GM13977 (cell line): ENCODE measurements at places on chromosomes 1 and 21.

GRCh38 chr1:221994939-221995338 lies 253.1 kb upstream of the DUSP10 start:
- DNase-seq: no peak

DNA sequence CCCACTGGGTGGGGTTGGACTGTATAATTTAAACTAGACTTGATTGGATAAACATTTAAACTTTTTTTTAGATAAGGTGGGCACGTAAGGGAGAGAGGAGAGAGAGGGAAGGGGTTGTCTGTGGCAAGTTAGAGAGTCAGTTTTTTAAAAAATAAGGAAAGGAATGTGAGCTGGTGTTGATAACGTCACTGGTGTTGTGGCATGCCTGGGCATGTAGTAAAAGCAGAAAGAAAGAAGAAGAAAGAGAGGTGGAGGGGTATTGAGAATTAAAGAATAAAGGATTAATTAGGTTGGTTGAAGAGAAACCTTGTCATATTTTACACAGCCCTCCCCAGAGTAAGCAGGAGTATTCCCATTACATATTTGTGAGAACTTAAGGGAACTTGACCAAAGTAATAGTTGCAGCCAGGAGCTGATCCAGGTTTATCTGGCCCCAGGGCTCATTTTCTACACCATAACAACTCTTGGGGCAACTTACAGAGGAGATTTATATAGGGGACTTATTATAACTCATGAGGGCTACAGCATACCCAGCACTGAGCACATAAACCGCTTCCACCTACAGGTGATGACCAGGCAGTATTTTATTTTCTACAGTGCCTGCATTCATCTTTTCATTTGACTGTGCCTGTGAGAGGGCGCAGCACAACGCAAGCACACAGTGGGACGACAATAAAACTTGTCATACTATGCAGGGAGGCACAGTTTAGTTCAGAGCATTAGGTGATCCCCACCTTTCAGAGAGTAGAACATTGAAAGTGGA lies 70.2 kb downstream of the CCDC30 start:
- DNase-seq: no peak

GRCh38 chr1:45508295-45509151 lies 8.4 kb downstream of the MMACHC start:
- no peak for DNase-seq

- no peak for DNase-seq
These were observed 193.8 kb downstream of the HS2ST1 start for GRCh38 chr1:87108228-87108627.

DNA sequence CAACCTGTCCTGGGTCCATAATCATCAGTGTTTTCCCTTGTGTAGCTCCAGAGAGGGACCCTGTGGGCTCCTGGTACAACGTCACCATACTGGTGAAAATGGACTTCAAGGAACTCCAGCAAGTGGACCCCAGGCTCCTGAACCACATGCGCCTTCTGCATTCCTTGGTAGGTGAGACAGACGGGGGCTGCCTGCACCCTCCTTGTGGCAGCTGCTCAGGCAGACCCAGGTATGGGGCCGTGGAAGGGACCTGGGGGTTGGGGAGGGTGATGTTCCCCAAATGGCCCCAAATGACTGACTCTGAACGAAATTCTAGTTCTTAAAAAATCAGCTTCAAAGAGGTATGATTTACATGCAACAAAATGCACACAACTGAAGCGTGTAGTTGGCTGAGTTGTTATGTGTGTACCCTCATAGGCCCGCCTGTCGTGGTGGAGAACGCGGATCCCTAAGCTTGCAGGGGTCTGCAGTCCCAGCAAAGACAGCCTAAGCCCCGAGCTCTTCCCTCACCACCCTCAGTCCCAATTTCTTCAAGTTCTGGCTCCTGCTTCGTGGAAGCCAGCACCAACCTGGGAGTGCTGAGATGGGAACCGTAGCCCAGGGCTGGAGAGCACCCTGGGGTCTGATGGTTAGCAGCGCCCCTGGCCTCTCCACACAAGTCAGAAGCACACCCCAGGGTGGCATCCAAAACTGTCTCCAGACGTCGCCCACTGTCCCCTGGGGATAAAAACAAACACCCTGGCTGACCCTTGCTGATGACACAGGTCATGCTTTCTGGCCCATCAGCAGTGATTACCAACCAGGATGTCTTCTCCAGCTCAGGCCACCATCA lies 14.3 kb downstream of the UMODL1 start:
- no peak for DNase-seq

- no peak for DNase-seq
These were observed 71.4 kb upstream of the ARTN start for GRCh38 chr1:43861988-43862735.

DNA sequence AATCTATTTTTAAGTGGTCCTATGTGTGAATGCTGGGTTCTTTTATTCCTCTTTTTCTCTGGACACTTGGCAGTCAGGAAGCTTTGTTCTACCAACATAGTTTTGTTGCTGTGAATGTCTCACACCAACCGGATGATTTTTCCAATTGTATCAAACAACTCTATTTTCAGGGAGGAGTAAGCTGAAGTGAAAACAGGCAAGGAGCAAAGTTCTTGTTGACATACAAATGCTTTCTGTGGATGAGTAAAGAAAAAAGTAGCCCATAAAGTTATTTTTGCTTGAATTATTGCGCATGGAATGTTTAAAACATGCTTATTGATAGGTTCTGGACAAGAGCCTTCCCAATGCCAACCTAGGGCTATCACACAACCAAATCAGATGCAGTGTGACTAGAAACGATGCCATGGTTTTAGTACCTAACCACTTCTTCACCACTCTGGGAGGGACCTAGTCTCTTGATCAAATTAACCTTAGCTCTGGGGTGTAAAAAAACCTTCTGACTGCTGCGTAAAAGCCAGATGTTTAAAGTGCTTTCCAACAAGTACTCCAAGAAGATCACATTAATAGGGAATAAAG lies 4.5 kb downstream of the IER5 start:
- no peak for DNase-seq

GRCh38 chr21:16419188-16419921 lies 689.6 kb downstream of the USP25 start:
- DNase-seq: no peak

DNA sequence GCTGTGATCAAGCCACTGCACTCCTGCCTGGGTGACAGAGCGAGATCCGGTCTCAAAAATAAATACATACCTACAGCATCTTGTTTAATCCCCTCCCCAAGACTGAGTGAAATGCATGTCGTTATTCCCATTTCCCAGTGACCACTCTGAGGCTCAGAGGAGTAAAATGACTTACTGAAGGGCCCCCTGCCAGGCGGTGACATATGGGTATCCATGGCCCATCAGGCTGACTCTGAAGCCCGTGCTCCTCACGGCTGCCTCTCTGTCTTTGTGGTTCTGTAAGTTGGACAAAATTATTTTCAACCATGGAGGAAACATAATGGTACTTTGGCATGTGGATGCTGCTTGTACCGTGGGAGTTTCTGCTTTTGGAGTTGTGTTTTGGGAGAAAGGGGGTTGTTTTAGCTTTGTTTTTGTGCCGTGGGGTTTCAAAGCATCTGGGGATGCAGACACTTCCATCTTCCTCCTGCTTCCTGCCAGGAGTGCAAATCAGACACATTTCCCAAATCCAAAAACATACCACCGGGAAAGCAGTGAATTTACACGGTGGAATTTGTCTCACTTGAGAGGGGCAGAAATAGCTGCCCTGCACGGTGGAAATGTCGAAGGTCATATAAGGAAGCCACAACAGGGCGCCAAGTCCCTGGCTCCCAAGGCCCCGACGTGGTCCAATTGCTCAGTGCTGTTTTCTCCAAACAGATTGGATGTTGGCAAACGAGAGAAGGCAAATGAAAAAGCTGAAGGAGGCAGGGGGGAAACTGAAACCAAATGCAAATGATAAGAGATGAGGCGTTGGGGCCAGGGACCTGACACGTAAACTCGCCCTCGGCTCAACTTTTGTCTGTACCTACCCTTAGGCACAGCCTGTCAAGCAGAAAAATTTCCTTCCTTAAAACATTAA lies 17.1 kb upstream of the PINK1 start:
- peak; percentile 67 for DNase-seq

- no peak for DNase-seq
These were observed 82.4 kb downstream of the PBX1 start for GRCh38 chr1:164641353-164641730.

DNA sequence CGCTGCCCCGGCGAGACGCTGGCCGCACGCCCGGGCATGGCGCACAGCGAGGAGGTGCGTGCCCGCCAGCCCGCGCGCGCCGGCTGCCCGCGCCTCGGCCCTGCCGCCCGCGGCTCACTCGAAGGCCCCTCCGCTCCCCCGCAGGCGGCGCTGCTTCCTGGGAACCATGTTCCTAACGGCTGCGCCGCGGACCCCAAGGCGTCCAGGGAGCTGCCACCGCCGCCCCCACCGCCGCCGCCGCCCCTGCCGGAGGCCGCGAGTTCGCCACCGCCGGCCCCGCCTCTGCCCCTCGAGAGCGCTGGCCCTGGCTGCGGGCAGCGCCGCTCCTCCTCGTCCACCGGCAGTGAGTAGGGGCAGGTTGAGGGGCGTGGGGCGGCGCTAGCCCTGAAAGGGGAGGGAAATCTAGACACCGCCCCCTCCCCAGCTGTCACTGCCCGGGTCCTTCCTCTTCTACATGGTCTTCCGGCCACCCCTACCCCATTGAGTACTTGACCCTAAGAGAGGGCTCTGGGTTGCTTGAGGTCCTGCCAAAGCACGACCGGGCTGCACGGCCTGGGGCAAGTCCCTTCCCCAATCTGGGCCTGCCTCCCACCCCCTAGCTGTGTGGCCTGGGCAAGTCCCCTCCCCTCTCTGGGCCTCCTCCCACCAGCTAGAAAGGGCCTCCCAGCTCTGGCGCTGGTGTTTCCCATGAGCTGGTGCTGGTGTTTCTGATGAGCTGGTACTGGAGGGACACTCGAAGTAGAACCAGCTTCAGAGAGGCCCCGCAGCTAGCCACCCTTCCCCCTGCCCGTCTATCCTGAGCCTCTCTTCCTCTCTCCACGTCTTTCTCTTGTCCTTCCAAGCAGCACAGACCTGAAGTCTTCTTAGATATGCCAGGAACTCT lies 17.0 kb downstream of the TNFRSF25 start:
- DNase-seq: no peak

GRCh38 chr1:105544475-105544874 lies 1512.0 kb upstream of the PRMT6 start:
- no peak for DNase-seq

- no peak for DNase-seq
These were observed 43.5 kb downstream of the FBXO2 start for GRCh38 chr1:11610629-11611180.

DNA sequence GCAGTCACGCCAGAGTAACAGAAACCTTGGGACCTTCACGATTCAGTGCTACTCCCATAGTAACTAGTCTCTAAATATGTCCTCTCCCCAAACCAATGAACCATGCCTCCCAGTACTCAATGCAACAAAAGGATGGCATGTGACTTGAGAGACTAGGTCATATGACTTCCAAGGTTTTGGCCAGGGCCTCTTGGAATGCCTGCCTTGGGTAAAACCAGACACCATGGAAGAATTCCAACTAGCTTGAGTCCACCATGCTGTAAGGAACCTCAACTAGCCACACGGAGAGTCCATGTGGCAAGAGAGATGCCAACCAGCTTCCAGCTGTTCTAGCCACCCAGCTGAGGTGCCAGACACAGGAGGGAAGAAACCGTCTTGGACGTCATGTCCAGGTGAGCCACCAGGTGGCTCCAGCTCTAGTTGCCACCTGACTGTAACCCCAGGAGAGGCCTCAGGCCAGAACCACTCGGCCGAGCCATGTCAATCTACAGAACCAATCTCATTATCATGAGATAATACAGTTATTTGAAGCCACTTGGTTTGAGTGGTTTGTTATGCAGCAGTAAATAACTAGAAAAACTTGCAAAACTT lies 115.0 kb downstream of the SYF2 start:
- DNase-seq: no peak

DNA sequence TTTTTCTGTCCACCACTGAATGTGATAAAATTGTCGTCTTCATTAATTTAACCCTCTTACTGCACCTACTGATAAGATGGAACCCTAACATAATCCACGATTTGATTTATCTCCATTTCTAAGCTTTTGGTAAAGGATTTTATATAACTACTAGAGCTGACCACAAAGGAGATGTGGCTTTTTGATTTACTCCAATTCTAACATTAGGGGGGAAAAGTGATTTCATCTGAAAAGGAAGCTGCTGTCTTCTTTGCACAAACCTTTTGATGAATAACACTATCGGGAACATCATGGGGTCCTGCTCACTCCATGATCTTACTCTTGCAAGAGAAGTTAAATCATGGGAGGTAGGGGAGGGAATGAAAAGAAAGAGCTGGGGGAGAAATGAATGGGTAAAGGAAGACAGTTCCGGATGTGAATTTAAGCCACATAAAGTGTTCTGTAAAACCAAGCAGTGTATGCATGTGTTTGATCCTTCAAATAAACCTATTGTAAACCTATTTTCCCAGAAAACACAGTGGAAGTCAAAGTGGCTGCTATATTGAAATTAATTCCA lies 161.8 kb downstream of the GABPA start:
- no peak for DNase-seq

DNA sequence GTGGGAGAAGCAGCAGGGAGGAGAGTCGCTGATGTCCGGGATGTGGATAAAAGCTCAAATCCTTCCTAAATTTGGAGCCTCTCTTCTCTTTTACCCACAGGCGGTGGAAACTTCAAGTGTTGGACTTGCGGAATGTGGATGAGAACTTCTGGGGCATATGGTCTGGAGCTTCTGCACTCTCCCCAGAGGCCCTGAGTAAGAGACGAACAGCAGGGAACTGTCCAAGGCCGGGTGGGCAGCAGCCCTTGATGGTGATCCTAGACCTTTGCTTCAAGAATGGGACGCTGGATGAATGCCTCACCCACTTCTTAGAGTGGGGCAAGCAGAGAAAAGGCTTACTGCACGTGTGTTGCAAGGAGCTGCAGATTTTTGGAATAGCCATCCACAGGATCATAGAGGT lies 1.9 kb downstream of the PRAMEF12 start:
- no peak for DNase-seq

DNA sequence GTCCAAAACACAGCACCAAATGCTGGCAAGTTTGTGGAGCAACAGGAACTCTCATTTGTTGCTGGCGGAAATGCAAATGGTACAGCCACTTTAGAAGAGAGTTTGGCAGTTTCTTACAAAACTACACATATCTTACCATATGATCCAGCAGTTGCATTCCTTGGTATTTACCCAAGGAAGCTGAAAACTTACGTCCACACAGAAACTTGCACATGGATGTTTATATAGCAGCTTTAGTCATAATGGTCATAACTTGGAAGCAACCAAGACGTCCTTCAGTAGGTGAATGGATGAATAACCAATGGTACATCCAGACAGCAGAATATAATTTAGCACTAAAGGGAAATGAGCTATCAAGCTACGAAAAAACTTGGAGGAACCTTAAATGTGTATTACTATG lies 66.4 kb downstream of the MARK1 start:
- DNase-seq: no peak

DNA sequence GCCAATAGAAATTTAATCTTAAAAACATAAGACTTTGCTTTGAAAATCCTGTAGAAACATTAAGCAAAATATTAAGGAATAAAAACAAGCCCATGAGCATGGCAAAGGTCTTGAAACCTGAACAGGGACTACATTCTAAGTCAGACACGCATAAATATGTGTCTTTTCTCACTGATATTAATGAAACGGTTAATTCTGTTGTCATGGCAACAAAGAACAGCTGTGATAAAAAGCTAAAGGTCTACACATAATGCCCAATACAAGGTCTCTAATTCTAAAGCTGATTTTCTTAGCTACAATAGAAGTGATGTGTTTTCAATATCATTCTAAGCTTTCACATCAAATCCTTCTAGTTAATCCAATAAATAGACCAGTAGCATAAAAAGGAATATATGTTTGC lies 331.7 kb downstream of the PTBP2 start:
- DNase-seq: no peak
